ENCODE measurements at places on chromosomes 7 and 10.

- no peak for DNase-seq
These were observed 34.5 kb downstream of the DNMBP start for GRCh38 chr10:99975106-99975829.

DNA sequence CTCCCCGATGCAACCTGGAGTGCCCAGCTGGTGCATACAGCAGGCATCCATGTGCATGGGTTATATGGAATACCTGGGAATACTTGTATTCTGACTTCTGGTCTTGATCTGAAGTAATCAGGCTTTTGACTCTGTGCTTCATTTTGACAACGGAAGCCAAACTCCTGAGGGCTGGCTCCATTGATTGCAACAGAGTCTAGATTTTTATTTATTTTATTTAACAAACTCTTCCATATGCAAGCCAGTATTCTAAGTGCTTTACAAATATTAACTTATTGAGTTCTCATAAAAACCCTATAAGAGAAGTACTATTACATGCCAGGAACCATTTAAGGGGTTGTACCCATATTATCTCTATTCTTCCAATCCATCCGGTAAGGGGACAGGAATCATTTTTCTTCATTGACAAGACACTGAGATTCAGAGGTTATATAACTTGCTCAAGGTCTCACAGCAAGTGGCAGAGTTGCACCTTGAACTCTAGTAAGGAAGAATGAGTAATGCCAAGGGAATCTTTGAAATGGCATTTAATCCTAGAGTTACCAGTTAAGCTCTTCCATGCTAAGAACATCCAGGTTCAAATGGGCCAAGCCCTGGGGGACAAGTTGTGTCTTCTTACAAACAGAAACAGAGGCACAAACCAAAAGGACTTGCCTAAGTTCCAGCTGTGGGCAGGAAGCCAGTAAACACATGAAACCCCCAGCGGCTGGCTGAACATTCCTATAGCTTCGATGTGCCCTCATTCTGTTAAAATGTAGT is 241.0 kb downstream of the WDR11 start:
- no peak for DNase-seq

- DNase-seq, result no peak
These were observed 142.0 kb downstream of the ARID5B start for GRCh38 chr10:62043421-62044021.

DNA sequence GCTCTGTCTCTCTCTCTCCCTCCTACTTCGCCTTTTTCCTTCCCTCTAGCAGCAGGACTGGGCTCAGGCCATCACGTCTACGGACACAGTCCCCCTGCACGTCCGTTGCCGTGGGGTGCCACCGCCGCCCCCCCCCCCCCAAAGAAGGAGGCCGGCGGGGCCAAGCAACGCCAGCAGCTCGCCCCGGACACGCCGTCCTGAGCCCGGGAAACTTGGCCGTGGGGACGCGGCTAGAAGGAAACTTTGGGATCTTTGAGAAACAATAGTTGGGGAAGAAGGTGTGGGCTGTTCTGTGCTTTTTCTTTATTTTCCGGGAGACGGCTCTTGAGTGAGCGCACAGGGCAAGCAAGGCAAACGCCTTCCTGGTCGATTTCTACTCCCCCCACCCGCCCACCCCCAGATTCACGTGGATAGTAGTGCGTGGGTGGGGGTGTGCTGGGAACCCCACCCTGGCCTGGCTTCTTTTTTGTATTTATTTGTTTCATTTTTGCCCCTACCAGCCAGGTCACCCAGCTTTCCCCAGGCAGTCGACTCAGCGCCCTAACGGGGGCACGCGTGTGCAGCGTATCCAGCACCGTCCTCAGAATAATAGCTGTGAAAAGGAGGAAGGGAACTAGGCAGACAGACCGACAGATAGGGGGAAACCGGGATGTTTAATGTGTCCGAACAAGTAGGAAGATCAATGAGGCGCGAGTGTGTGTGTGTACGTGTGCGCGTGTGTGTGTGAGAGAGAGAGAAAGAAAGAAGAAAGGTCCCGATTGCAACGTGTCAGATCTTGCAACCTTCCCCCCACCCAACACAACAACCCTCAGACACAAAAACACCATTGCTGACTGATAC is 1.4 kb downstream of the MXI1 start:
- peak; percentile 79 for DNase-seq

- DNase-seq, result no peak
These were observed 537.5 kb downstream of the GPAM start for GRCh38 chr10:111646021-111646420.

DNA sequence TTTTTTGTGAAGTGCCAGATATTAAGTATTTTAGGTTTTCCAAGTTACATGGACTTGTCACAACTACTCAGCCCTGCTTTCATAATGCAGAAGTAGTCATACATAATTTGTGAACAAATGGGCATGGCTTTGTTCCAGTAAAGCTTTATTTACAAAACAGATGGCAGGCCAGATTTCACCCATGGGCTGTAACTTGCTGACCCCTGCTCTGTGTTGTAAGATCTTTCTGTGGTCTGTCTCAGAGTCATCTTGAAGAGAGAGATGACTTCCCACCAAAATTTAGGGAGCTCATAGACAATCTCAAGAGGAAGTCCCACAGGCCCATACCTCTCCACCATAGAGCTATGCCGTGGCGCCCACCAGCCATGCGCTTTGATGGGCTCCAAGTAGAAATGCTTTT is 616.1 kb downstream of the LRMDA start:
- no peak for DNase-seq

DNA sequence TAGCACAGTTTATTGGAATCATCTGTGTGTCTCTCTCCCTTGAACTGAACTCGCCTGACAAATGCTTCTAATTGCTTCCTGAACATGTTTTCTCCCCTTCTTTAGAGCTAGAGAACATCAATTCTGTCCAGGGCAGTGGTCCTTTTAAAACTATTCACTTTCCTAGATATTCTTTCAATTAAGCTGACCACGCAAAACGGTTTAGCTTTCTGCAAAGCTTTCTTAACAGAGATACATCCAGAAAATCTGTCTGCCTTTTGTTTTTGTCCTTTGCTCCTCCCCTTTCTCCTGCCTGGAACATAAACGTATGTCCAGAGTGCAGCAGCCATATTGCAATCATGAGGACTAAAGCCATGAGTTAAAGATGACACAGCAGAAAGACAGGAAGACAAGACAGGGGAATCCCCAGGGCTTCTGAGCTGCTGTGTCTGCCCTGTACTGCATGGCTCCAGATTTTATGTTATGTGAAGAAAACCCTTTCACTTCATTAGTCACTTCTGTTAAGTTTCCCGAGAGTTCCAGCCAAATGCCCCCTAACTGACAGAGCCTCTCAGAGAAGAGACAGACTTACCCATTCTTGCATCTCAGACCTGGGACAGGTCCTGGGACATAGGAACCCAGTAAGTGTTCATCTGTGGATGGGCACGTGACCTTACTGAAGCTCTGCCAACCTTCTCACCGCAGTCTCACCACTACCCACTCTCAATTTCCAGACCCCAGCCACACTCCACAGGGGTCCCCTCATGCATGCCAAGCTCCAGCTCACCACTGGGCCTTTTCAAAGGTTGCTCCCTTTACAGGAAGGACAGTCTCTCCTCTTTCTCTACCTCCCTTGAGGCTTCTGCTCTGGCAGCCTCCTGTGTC is 35.0 kb upstream of the CPXM2 start:
- no peak for DNase-seq

DNA sequence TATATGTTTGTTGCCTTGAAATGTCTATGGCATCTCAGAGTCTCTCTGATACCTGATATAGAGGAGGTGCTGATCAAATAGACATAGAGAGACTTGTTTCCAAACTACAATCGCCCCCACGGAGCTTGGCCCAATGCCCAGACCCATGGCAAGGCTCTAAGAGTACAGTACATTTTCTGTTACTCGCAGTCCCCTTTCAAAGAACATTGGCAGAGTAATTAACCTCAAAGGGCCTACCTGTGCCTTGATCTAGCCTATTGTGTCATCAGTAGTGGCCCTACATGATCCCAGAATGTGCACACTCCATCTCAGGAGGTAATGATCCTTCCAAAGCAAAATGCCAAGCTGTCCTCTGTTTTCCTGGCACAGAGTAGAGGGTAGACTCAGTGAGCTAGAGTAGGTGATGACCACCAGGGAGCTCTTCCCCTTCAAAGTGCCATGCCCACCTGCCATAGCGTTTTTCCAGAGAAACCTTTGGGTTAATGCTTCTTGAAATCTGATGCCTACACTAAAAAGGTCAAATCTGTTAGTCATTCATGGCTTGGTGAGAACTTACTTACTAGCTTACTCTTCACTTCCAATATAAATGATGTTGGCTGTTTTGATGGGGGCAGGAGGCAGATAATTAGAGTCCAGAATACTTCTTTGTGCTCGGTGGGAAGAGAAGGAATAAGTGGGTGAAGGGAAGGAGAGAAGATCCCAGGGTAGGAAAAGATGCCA is 41.2 kb upstream of the ACSL5 start:
- no peak for DNase-seq

DNA sequence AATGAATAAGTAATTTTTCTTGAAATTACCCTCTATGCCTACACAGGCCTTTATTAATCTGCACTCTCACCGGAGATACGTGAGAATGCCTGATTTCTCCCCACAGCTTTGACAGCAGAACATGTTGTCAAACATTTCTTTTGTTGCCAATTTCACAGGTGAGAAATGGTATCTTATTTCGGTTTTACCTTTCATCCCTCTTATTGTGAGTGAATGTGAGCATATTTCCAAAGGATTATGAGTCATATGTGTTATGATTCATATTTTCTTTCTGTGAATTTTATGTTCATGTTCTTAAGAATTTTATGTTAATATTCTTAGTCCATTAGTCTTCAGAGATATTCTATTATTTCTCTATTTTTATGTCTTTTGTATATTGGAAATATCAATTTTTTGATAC is 965.1 kb downstream of the CCSER2 start:
- no peak for DNase-seq

- DNase-seq, result no peak
These were observed 59.5 kb upstream of the PRKG1 start for GRCh38 chr10:51014680-51015389.

DNA sequence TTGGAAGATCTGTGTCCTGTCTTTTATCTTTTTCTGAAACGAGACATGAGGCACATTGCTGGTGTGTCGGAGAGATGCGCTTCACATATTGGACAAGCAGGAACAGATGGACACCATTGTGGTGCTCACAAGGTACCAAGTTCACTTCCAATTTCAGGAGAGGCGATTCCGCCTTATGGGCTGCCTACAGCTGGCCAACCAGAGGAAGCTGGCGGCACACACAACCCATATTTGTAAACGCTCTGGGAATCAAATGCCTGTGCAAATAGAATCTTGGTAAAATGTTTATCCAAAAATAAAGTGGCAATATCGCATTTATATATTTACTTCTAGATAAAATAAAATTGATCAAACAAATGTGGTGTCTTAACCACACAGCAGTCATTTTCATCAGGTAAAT is 337.4 kb downstream of the TCERG1L start:
- no peak for DNase-seq

DNA sequence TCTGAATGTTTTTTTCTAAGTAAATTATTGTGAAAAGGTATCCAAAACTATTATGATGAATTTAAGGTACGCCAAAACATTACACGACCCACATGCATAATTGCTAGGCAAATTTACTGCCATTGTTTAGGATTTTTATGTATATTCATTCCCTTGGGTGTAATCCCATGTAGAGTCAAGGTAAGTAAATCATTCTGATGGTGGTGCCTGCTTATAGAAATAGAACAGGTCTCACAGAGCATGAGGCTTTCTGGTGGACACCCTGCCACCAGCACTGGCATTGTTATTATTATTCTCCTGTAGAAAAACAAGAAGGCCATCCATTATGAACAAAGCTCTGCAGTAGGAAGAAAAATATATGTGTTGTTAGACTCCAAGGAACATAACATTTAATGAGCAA is 111.7 kb upstream of the ZNF804B start:
- DNase-seq, result no peak

DNA sequence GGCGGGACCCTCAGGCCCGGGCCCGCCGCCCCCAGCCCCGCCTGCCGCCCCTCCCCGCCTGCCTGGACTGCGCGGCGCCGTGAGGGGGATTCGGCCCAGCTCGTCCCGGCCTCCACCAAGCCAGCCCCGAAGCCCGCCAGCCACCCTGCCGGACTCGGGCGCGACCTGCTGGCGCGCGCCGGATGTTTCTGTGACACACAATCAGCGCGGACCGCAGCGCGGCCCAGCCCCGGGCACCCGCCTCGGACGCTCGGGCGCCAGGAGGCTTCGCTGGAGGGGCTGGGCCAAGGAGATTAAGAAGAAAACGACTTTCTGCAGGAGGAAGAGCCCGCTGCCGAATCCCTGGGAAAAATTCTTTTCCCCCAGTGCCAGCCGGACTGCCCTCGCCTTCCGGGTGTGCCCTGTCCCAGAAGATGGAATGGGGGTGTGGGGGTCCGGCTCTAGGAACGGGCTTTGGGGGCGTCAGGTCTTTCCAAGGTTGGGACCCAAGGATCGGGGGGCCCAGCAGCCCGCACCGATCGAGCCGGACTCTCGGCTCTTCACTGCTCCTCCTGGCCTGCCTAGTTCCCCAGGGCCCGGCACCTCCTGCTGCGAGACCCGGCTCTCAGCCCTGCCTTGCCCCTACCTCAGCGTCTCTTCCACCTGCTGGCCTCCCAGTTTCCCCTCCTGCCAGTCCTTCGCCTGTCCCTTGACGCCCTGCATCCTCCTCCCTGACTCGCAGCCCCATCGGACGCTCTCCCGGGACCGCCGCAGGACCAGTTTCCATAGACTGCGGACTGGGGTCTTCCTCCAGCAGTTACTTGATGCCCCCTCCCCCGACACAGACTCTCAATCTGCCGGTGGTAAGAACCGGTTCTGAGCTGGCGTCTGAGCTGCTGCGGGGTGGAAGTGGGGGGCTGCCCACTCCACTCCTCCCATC is 82.7 kb downstream of the PAX2 start:
- DNase-seq, result peak; percentile 55

DNA sequence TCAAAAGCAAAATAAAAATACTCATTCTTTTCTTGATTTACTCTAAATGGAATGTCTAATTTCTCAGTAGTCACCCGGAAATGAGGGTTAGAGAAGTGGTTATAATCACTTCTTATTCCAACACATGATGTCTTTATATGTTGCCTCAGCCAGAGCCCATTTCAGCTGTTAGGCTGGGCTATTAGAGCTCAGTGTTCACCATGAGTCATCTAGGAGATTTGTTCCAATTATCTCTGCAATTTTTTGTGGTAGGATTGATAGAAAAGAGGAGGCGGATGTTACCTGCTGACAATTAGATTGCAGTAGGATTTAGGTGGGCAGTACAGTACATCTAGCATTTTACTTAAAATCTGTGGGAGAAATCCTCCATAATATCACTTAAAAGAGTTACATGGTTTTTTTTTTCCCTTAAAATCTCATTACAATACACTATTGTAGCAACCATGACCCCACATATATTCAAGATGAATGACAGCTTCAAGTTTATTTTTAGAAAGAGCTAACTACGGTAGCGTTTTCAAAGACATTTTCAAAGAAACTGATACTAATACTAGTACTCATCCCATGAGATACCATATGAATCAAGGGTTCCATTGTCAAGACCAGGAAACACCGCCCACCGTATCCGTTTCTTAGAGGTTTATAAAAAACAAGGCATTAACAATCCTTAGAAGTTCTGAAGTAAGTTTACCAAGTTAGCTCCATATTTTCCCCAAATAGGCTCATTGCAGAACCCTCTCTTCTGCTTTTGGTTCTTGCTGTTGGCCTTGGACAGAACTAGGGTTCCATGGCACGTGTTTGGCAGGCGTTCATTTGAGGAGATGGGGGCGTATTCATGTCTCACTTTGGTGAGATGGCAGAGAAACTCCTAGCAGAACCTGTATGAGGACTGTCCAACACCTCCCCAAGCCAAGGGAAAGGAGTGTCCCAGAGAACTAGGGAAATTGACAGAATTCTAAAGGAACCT is 10.4 kb downstream of the CPA2 start:
- no peak for DNase-seq

Data from aorta (tissue), 5 donors.